Coronary artery (tissue), 2 donors: ENCODE measurements at places on chromosomes 3 and 15.

GRCh38 chr15:45521596-45522327 is 793 bp downstream of the SLC30A4 start:
- DNase-seq = no peak

DNA sequence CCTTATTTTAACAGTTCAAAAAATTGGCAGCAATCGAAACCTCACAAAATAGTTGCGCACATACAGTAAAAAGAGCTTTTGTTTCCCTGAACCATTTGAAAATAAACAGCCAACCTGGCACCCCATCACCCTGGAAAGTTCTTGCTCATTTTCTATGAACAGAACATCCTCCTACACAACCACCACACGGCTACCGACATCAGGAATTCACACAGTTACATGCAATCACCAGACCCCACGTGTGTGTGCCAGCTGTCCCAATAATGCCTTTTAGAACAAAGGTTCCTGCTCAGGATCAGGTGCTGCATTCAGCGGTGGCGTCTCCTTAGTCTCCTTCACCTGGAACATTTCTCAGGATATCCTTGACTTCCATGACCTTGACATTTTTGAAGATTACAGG is 186.5 kb downstream of the KLF13 start:
- DNase-seq = no peak

DNA sequence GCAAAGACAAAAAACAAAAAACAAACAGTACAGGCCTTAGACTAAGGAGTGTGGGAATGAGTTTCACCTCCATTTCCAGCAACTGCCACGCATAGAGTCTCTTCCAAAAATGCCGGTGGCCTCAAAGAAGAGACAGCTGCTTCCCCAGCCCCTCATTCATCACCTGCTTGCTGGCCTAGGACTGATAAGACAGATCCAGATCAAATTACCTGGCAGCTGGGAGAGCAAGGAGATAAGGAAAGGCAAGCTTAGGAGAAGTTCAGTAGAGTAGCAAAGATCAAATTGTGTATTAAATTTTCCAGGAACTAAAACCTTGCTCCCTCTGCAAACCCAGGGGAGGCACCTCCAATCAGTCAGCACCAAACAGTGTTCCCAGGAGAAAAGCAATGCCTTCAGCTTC is 325.8 kb upstream of the CTNNB1 start:
- peak; percentile 11 for DNase-seq

- DNase-seq = no peak
Observed at GRCh38 chr3:9347887-9348286, 15.0 kb upstream of the THUMPD3 start.
